ENCODE measurements at places on chromosomes 2 and 18.

GRCh38 chr2:54830546-54830945, 107.1 kb downstream of the EML6 start:
- DNase-seq = no peak

DNA sequence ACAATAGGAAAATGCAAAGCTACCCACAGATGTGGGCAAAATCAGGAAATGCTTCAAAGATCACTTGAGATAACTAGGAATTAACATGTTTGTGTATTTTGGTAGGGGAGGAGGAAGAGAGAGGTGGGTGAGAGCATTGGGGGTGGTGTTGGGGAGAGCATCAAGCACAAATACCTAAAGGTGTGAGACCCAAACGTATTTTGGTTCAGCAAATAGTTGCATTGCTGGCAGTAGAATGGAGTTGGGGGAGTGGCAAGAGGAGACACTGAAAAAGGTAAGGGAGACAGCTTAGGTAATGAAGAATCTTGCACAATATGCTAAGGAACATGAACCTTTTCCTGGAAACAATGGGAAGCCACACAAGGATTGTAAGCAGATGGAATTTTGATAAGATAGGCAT, 1.5 kb upstream of the PELI1 start:
- peak; percentile 16 for DNase-seq

DNA sequence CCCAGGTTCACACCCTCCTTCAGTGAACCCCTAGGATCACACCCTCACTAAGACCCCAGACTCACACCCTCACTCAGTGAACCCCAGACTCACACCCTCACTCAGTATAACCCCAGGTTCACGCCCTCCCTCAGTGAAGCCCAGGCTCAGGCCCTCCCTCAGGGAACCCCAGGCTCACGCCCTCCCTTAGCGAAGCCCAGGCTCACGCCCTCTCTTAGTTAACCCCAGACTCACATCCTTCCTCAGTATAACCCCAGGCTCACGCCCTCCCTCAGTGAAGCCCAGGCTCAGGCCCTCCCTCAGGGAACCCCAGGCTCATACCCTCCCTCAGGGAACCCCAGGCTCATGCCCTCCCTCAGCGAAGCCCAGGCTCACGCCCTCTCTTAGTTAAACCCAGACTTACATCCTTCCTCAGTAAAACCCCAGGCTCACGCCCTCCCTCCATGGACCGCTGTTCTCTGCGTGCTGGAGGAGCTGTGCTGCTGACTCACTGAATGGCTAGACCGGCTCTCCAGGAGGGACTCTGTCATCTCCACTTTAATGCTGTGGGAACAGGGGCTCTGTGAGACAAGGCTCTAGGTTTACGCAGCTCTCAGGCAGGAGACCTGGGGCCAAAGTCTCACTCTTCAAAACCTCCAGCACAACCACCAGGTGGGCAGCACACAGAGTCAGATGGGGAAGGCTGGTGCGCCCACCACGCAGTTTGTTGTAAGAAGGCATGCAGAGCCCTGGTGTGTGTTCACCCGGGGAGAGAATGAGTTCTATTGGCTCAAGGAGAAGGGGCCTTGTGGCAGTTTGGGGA, 506.9 kb upstream of the MYT1L start:
- no peak for DNase-seq

DNA sequence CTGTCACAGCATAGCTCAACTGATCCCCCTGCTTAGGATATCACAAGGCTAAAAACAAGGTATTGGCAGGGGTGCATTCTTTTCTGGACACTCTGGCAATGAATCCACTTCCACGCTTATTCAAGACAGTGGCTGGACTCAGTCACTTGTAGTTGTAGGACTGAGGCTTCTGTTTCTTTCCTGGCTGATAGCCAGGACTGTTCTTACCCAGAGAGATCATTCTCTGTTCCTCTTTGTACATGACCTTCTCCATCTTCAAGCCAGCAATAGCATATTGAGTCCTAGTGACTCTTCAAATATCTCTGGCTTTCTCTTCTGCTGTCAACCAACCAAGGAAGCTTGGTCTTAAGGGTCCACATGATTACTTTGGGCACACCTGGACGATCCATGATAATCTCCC, 241.3 kb downstream of the RBM43 start:
- no peak for DNase-seq

DNA sequence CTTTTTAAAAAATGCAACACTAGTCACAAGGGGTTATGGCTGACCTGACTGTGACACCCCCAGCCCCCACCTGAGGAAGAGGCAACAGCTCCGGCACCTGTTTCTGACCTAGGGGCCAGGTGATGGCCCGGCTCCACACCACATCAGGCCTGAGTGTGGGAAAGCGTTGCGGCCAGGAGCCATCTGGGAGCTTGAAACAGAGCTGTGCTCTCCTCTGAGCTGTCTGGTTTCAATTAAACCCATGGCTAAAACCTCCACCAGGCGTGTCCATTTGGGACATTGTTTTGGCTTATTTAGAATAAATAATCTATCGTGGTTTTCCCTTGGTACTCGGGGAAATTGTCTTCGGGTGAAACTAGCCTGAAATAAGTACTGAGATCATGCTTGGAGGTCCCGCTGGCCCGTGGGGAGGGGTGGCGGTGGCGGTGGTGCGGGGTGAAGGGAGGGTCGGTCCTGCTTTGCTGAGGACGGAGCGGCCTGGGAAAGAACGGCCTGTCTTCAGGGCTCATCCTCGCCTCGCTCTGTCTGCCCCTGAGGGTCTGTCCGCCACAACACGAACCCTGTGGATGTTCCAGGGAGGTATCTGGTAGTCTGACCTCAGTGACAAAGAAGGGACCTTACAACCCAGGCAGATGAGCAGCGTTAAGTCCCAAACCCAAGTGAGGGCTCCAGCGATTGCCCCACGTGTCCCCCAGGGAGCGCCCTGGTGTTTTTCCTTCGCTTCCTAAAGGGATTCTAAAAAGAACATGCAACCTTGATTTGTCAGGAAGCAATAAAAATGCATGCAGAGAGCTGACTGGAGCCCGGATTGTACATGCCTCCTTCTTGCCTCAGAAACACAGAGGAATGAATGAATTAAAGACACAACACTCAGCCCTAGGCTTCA, 58.7 kb downstream of the IL1RL2 start:
- DNase-seq = no peak

- no peak for DNase-seq
Measured at GRCh38 chr18:76443519-76444445, 51.3 kb downstream of the ZNF516 start.

DNA sequence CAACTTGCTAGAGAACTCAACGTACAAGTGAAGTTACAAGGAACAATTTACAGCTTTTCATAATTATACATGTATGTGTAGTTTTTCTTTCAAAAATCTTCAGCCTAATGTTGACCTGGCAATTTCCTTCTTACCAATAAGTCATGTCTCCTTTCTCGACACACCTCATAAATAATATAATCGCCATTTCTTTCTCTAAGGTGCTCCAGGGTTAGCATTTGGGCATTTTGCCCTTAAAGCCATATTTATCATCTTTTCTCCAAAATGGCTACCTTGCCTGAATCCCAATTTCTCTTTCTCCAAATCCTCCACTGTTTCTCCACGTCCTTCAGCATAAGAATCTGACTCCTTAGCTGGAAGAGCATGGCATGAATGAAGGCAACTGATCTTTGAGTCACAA, 50.3 kb upstream of the RAB27B start:
- DNase-seq = no peak

DNA sequence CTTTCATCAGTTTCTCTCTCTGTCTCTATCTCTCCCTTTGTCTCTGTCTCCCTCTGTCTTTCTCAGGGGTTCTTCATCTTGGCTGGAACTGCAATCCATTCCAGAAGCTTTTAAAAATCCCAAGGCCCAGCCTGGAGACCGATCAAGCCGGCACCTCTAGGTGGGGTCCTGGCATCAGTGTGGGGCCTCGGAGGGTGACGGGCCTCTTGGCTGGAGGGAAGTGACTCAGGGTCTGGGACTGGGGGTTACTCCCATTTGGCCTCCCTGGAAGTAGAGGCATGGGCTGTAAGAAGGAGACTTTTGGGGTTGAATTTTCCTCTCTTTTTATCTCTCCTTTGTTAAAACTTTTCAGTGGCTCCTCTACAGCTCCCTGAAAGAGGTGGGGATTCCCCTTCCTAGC, 52.8 kb upstream of the OTOF start:
- no peak for DNase-seq

GRCh38 chr2:30666266-30666874, 140.9 kb downstream of the CAPN13 start:
- peak; percentile 70 for DNase-seq

DNA sequence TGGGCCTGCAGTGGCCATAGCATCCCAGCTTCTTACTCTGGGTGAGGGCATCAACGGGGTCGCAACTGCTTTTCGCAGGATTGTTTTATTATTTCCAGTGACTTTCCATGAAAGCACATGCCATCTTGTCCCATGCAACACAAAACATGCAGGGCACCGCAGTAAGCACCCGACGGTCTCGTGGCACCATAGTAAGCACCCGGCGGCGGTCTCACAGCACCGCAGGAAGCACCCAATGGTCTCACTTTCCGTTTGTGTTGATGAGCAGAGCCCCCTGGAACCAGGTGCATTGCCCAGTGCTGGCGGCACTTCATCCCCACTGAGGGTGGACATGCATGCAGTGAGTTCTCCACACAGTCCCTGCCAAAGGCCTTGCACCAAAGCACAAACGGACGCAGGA, 271.9 kb downstream of the MYT1L start:
- no peak for DNase-seq

- peak; percentile 19 for DNase-seq
Measured at GRCh38 chr18:32911660-32912284, 138.9 kb upstream of the KLHL14 start.

DNA sequence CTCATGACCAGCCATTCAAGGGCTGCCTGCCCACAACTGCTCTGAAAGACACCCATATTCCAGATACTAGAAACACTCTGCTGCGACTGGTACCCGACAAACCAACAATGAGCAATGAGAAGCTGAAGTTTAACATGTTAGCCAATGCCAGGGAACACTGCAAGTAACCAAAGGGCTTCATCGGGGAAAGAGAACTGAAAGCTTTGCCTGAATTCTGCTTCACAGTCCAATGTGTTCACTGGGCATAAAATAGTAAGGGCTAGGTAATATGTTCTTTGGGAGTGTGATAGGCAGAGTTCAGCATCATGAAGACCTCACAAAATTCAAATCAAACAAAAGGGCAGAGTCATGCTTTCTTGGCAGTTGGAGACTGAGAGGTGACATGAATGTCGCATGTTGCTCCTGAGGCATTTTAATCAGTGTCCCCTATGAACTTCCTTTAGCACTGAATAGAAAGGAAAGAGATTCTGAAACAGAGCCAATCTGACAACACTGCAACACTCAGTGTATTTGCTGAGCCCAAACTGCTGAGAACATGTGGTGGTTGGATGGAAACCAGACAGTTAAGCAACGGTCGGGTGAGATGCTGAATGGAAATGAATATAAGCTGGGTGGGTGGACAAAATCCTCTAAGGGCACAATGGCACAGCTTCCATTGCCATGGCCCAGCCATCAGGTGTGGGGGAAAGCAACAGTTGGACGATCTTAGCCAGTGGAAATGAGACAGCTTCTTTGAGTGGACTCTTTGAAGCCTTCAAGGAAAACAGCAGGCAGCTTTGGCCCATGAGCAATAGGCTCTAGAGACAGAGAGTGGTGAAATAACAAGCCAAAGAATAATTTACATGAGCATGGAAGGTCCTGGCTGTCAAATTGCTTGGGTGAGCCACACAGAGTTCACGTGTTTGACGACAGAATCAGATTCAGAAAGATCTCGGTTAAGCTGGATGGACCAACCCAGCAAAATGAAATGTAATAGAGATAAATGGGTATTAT, 277.5 kb downstream of the AFF3 start:
- no peak for DNase-seq

DNA sequence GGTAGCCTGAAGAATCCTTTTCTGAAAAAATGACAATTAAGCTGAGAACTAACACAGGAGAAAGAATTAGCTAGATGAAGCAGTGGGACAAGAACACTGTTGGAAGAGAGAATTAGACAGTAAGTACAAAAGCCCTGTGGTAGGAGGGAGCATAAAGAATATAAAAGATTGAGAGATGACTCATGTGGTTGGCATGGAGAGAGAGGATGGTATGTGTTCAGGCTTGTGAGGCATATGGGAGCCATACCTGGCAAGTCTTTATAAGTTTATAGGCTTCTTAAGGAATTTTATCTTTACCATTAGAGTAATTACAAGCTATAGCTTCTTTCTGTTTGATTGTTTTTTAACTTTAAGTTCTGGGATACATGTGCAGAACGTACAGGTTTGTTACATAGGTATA, 325.0 kb downstream of the ARL6IP6 start:
- no peak for DNase-seq

DNA sequence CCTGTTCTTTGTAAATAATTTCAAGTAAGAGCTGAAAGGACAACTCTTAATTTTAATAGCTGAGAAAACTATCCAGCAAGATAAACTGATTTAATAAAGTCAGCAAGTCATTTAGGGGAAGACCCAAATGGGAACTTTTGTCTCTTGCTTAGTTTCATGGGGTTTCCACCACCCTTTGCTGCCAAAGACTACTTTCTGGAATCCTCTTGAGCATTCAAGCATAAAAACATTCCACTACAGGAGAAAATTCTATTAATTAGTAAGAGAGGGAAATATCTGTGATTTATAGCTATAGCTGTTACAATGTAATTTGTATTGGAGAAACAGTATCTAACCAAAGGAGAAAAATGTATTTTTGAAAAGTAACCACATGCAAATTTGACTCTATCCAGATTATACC, 20.6 kb downstream of the EFEMP1 start:
- DNase-seq = peak; percentile 68
